ENCODE measurements at places on chromosomes 11 and 22.

DNA sequence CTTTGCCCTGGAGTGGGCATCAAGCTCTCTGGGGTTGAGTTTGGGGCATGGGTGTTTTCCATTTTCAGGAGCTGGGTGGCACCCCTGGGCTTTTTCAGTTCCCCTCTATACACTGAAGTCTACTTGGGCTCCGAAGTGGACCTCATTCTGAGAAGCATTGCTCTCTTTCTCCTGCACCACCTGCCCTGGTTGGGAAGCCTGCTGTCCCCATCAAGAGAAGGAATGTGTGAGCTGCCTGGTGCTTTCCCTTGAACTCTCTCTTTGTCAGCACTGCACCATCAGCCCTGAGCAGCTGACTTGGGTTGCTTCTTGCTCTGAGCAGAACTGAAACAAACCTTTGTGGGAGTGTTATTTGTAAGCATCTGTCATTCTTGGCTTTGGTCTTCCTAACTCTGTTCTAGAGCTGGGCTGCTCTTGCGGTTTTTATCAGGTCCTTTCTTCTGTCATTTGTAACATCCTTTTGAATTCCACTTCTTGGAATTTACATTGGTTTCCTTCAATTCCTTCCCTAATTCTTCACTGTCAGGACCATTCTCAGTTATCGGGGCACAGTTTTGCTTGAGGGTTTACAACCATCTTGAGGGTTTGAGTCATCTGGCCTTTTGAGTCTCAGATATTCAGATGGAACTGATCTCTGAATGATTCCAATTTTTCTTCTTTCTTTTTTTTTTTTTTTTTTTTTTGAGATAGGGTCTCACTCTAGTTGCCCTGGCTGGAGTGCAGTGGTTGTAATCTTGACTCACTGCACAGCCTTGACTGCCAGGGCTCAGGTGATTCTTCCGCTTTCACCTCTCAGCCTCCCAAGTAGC, 20.5 kb downstream of the UBE2L3 start:
- peak; percentile 53 for DNase-seq

GRCh38 chr11:66974724-66975404, at the start of gene C11orf86:
Gene C11orf86 (plus strand): TSS chr11:66975304. CDS start chr11:66975363, 59 bp downstream.
- DNase-seq, result no peak

GRCh38 chr11:82082976-82083375, 650.7 kb downstream of the FAM181B start:
- no peak for DNase-seq

- no peak for DNase-seq
These were observed 15.0 kb upstream of the EHD1 start for GRCh38 chr11:64893194-64894069.

- no peak for DNase-seq
These were observed 129.5 kb upstream of the TBCEL start for GRCh38 chr11:120894202-120894985.

GRCh38 chr22:28937206-28938025, 54.0 kb downstream of the ZNRF3 start:
- DNase-seq, result no peak

GRCh38 chr11:96075532-96075959, 151.6 kb upstream of the MTMR2 start:
- DNase-seq, result no peak

DNA sequence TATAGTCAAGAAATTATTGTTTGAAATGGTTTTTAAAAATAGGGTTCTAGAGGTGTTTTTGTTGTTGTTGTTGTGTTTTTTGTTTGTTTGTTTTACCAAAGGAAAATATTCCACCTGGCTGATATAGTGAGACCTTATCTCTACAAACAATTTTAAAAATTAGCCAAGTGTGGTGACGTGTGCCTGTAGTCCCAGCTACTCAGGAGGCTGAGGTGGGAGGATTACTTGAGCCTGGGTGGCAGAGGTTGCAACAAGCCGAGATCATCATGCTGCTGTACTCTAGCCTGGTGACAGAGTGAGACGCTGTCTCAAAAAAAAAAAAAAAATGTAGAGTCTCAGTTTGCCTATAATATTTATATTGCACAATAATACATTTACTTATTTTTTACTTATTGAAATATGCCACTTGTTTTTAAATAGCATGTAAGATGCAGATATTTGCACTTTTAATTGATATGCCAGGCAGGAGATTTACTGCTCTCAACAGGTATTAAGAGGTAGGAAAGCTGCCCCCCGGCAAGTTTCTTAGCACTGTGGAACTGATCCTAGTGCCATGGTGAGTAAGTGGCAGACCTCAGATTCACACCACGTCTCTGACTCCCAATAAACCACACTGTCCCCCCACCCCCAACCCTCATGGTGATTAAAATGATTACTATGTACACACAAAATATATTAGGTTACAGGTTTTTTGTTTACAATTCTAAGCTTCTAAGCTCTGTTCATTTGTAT, 157.4 kb downstream of the TEAD1 start:
- DNase-seq, result no peak

DNA sequence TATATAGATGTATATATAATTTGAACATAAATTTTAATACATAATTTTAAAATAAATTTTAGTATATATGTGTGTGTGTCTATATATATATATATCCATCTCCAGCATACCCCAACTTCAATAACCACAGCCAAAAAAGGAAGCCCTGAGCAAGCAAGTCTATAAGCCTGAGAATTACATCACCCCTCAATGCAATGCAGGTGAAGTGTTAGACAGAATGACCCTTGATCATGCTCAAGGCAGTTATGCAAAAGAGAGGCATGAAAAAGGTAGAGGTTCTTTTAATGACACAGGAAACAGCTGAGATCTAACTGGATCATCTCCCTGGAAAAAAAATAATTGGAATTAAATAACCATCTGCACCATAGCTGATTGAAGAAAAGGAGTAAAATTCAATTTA, 557.9 kb upstream of the ANO5 start:
- no peak for DNase-seq

- DNase-seq, result no peak
These were observed 9.5 kb upstream of the CATSPER1 start for GRCh38 chr11:66035653-66036333.

DNA sequence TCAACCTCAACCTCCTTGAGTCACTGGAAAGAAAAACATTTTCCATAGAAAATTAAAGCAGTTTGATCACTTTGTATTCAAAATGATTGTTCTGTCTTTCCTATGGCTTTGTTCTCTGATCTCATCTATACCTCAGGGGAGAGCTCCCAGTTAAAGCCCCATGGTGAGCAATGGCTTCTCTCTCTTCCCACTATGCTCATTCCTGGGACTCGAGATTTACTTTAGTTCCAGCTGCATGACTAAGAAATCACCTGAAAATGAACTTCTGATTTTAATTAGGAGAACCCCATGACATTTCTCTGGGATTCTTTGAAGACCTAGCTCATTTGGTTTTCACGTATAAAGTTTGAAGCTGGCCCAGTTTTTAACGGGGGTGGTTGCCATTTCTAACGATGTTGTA, 921.5 kb downstream of the OPCML start:
- DNase-seq, result no peak

DNA sequence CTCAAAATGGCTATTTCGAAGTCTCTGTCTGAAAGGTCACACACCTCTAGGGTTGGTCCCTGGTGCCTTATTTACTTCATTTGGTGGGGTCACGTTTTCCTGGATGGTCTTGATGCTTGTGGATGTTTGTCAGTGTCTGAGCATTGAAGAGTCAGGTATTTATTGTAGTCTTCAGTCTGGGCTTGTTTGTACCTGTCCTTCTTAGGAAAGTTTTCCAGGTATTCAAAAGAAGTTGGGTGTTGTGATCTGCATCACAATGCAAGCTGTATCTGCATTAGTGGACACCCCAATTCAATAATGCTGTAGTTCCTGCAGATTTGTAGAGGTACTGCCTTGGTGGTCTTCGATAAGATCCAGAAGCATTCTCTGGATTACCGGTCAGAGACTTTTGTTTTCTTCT, 63.5 kb upstream of the TP53AIP1 start:
- DNase-seq, result no peak

- no peak for DNase-seq
These were observed 21.7 kb upstream of the IFITM3 start for GRCh38 chr11:342328-342727.

DNA sequence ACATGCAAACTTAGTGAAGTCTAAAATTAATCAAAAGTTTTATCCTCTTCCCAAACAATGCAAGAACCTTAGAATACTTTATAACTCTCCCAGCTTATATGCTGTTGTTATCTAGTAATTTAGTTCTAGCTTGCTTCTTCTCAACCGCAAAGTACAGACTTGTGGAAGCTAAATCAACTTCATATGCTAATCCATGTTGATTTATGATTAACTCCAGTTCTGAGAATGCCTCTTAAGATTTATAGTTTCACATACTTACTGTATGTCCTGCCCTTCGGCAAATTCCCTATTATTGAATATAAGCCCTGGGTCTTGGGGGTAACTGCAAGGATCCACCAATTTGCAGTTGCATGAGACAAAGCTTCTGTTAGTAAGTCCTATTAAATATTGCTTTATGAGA, 17.6 kb upstream of the SLC35F2 start:
- DNase-seq, result no peak

GRCh38 chr22:46626911-46627805, 7.0 kb downstream of the GRAMD4 start:
- DNase-seq, result no peak

DNA sequence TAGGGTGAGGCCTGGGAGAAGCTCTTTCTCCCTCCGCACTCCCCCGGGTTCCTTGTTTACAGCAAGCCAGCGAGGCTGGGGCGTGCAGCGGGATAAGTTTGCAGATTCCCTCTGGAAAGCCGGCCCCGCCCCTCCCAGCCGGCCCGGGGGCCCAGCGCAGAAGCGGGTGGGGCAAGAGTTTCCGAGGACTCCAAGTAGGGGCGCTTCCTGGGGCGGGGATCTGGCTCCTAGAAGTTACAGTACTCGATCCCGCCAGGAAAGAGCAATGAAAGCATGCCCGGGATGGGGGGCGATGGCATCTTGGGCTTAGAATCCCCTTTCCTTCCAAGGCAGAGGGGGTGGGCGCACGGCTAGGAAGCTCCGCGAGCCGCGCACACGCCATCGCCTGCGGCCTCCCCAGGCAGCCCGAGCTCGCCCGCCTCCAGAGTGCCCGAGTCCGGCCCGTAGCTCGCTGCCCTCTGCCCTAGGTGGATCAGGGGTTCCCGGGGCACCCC, 385 bp downstream of the TST start:
- DNase-seq, result no peak

DNA sequence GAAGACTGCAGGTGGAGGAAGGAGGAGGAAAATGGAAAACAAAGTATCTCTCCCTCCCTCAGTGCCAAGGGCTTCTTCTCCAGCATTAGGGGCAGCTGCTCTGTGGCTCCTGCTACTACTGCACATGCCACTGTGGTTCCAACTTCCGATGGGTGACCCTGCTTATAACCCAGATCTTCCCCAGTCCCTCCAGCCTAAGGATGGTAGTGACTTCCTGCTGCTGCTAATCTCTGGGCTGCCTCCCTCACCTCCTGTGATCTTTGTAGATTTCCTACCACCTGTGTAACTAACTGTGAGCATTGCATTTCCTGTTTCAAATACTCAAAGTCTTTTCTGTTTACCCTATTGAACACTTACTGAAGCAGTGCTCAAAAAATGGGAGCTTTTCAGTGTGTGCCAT, 28.7 kb upstream of the TRPC6 start:
- no peak for DNase-seq

DNA sequence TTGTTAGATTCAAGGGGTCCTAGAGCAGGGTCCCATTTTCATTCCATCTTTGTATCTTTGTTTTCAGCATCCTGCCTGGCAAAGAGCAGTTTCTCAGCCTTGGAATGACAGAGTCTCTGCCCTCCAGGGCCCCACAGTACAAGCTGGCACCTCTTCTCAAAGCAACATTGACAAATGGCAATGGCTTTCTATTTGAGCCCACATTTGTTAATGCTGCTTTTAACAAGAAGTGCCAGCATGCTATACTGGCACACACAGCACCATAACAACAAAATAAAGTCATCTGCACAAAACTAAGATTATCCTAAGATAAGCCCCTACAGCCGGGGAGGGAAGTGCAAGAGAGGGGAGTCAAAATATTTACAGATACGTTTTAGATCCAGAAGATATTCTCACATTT, 309.7 kb upstream of the C11orf87 start:
- DNase-seq, result no peak

- no peak for DNase-seq
These were observed 36.3 kb downstream of the SLC5A1 start for GRCh38 chr22:32079130-32080089.

GRCh38 chr11:18065572-18065971, 19.5 kb upstream of the TPH1 start:
- no peak for DNase-seq

DNA sequence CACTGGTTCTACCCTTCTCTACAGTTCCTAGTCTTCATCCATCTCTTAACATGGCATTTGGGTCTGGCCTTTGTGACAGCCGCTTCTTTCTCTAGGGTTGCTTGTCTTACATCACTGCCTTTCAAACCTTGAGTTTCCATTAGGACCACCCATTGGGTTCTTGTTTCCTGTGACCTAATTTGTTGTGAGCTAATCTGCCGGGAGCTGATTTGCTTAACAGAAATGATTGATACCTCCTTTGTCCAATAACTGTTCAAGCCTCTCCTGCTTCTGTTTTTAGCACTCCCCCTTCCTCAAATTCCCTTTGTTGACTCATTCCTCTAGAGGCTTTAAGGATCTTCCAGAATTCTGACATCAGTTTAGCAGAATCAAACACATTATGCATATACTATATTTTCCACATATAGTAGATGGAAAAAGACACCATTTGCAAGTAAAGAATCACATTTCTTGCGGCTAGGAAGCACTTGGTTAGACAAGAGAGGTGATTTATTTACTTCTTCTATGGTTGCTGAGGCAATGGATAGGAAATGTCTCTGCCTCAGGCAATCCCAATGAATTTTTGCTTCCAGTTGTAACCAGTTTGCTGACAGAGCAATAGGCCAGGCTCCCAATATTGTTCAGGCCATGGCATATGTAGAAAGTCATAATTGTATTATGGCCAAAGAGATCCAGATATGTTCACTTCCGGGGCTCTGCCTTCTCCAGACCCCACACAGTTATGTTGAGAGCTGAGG, 130.7 kb downstream of the SNX19 start:
- peak; percentile 34 for DNase-seq

GRCh38 chr22:38733329-38733723, 22.5 kb downstream of the SUN2 start:
- peak; percentile 59 for DNase-seq

GRCh38 chr22:30079952-30080533, at the start of gene HORMAD2:
Gene HORMAD2 (plus strand): TSS chr22:30080464. CDS start chr22:30093953, 13,489 bp downstream.
- no peak for DNase-seq

GRCh38 chr22:37030560-37031281, 11.2 kb downstream of the MPST start:
- no peak for DNase-seq

DNA sequence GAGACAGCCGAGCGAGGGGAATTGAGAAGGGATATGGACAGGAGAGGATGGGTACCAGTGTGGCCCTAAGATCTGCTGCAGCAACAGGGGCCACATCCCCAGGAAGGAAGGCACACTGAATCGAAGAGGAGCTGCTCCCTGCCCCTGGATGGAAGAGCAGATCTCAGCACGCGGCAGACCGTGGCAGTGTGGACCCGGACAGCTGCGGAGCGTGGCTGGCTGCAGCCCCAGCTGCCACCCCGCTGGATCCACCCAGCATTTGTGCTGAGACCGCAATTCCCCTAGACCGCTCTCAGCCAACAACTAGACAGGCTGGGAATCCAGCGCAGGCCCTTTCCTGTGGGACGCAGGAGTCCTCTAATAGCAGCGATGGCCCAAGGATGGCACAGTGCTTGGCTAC, 94.7 kb downstream of the NECTIN1 start:
- no peak for DNase-seq
